MM.1S (cell line): ENCODE measurements at places on chromosomes 7 and 10.

DNA sequence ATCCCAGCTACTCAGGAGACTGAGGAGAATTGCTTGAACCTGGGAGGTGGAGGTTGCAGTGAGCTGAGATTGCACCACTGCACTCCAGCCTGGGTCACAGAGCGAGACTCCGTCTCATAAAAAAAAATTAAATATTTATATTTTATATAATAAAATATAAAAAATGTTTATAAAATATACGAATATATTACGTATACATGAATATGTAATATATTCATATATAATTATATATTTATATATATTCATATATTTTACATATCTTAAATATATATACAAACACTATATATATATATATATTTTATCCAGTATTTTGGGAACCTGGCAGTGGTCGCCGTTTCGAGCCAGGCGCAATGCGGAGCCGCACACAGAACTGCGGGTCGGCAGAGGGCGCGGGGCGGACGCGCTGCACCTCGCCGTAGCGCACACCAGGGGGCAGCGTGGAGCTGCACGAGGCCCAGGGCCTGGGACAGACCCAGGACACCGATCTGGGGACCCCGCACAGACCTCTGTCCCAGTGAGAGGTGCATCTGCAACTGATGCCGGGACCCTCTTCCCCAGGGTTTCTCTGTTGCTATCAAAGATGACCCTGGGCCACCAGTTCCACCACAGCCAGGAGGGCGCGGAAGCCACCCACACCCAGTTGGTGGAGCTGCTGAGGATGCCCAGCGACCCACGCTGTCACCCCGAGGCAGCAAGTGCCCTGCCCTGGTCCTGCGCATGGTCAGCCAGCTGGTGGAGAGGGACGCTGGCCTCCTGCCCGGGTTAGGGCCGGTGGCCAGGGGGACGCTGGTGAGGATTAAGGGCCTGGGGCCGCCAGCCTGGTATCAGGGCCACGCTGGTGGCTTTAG is 22.7 kb downstream of the AP5Z1 start:
- DNase-seq: peak; percentile 40

GRCh38 chr10:86311906-86312305 is 54.7 kb downstream of the GRID1 start:
- DNase-seq: no peak

- peak; percentile 60 for DNase-seq
Observed at GRCh38 chr10:120221873-120222485, 235.0 kb upstream of the PLPP4 start.

GRCh38 chr10:114401195-114401791 is 3.0 kb downstream of the AFAP1L2 start:
- no peak for DNase-seq

GRCh38 chr7:7569081-7569527 is 2.4 kb downstream of the MIOS start:
- DNase-seq: peak; percentile 38

DNA sequence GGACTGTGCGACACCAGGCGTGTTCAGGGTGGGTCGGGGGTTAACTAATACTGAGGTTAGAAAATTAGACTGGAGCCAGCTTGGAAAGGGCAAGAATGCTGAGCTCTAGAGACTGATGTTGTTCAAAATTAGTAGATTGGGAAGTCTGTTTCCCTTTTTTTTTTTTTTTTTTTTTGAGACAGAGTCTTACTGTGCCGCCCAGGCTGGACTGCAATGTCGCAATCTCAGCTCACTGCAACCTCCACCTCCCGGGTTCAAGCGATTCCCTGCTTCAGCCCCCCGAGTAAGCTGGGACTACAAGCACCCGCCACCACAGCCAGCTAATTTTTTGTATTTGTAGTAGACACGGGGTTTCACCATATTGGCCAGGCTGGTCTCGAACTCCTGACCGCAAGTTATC is 2.7 kb upstream of the CPVL start:
- no peak for DNase-seq

- no peak for DNase-seq
Observed at GRCh38 chr7:30005464-30005863, 15.9 kb upstream of the SCRN1 start.

GRCh38 chr7:24963218-24963617 is 16.8 kb downstream of the OSBPL3 start:
- DNase-seq: peak; percentile 93

DNA sequence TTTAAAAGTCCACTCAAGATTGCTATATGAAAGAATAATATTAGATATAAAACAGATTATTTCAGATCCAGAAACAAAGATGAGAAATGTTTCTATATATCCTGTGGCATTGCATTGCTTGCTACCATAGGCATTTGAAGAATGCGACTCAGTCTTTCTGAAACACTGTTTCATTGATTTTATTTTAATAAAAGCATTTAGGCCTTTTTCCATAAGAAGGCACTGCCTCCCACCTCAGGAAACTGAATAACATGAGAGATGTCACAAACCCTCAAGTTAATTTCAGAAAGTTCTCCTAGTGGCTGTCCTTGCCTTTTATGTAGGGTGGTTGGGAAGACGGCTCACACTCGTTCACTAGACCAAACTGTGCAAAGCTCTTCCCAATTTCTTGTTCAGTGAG is 23.3 kb downstream of the PRPS1L1 start:
- no peak for DNase-seq

DNA sequence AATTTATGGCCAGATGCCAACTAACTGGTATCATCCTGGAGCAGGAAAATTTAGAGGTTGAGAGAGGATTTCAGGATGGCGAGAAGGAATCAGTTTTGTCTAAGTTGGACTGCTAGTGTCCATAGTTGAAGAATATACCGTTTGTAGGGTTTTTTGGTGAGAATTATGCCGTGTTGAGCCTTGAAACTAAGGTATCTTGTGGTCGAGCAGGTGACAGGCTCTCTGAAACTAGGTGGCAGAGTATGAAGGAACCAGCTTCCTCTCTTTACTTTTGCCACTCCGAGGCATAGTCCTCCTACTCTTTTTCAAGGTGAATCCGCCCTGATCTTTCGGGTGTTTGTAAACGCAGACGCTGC is 9.7 kb downstream of the MDFIC start:
- DNase-seq: peak; percentile 96

DNA sequence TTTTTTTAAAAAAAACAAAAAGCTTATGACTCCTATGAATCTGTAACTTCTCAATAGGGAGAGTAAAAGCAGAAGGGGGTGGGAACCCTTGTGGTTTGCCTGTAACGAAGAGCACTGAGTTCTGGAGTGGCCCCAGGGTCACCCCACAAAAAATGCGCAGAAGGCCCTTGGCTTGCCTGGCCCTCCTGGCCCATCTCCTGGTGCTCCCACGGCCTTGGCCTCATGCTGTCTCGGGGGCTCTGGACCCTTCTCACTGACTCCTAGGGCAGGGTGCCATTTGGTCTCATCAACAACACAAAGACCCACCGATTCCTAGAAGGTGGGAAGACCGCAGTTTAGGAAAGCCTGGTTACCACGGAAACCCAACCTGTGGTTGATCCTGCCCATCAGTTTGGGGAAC is 40.8 kb downstream of the ZNF467 start:
- DNase-seq: no peak

DNA sequence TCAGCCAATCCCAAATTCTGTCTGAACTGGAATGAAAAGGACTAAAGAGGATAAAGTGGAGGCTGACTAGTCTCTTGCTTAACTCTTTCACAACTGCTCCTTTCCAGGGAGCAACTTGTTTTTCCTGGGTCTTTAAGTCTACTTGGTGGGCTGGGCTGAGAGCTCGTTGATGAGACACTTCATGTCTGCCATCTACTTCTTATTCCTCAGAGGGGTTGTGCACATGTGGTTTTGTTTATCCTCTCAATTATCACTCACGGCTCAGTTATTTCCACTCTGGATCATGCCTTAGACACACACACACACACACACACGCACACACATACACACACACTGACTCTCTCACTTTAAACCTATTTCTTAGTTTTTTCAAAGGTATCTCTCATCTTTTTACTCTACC is 298.6 kb upstream of the MTPN start:
- no peak for DNase-seq

DNA sequence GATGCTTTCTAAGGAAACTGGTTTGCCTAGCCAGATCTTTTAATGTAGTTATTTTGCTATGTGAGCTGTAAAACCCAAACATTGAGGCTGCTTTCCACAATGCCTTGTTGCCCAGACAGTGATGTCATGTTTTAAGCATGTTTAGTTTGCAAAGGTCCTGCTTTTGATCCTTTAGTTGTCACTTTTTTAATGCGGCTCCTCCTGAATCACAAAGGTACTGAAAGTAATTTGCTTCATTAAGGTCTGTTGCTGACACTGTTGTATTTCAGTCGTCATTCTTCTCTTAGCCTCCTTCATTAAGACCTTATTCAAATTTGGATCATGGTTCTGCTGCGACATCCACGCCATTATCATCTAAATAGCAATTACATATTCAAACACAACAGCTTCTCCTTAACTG is 10.6 kb downstream of the RPA3 start:
- no peak for DNase-seq

- DNase-seq: no peak
Observed at GRCh38 chr7:12391922-12392615, 11.6 kb downstream of the VWDE start.

- DNase-seq: no peak
Observed at GRCh38 chr10:98080494-98080893, 50.1 kb upstream of the CRTAC1 start.

- no peak for DNase-seq
Observed at GRCh38 chr10:85547460-85548023, 819.1 kb downstream of the GRID1 start.

DNA sequence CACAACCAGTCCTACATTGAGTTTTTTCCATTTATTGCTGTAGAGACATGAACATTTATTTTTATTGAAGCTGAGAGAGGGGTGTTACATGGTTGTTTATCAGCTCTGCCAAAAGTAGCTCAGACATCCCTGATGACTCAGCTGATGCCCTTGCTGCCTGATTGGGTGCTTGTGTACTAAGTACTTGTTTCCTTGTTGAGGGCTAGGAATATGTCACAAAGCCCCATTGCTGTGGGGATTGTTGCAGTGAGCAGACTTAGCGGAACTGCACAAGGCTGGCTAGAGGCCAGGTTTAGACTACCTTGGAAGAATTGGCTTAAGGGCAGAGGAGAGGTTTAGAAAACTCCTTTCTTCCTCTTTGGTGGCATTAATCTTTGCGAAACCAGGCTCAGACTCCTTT is 110.6 kb downstream of the AUTS2 start:
- DNase-seq: no peak

DNA sequence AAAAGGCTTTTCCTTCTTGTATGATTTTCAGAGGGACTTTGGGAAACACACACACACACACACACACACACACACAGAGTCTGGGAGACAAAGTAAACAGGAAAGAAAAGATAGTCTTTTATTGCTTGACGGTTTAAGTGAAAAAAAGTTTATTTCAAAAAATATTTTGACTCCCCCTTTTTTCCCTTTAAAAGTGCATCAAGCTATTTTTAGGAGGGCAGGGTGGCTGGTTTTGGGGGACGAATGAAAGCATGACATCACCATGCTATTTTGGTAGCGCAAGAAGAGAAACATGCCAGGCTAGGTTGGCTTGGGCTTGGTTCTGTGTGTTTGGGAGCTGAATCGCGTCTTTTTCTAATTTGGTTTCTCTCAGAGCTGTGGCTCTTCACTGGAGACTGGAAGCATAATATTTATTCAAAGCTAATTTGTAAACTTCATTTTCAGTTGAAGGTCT is 129.2 kb downstream of the BAMBI start:
- no peak for DNase-seq

- DNase-seq: no peak
Observed at GRCh38 chr10:88281592-88282347, 301.3 kb downstream of the RNLS start.

DNA sequence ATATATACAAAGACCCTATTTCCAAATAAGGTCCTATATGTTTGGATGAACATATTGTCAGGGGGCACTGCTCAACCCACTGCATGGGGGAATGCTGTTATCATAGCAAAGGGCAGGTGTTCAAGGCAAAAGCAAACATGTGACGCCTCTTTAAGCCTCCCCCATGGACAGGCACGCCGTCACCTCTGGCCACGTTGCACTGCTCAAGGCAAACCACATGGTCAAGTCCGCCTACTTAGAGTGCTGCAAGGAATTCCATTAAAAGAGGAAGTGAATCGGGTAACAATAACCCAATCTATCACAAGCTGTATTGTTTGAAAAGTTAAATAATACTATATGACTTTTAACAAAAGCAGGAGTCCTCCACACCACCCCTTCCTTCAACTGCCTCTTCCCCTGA is 8.8 kb upstream of the CALD1 start:
- no peak for DNase-seq

- DNase-seq: no peak
Observed at GRCh38 chr10:71999360-72000072, 35.3 kb downstream of the CHST3 start.
